K562 (cell line): ENCODE measurements at places on chromosomes 1 and 21.
A peak's percentile ranks its signal among the peaks of the same experiment; 100 is the strongest.

DNA sequence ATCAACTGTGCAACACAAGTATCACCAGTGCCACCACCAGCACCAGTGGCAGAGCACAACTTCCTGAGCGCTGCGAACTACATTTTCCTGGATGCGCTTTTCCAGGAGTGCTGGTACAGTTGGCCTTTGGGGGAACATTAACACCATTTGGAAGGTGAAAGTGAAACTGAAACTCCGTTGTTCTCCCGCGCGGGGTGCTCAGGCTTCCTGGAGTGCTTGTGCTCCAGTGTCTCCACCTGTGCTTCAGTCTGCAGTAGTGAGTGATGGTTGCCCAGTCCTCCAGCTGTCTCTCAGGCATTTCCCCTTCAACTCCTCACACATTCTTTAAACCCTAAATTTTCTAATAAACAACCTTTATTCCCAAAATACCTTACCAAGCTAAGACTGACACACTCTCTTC, 187.8 kb downstream of the LRRIQ3 start:
- H3K36me3 ChIP-seq = no peaks in the 10 kb centered on the region
- no peak for DNase-seq
- H3K4me1 ChIP-seq = no peaks in the 10 kb centered on the region
- H3K27me3 ChIP-seq = no peaks in the 10 kb centered on the region
- H3K4me3 ChIP-seq = no peak overlapping the region

GRCh38 chr1:56451491-56451890, 127.9 kb downstream of the PLPP3 start:
- H3K36me3 ChIP-seq = no peaks in the 10 kb centered on the region
- no peak overlapping the region for H3K4me3 ChIP-seq
- no peaks in the 10 kb centered on the region; the same call in 2 of the 3 replicates for H3K4me1 ChIP-seq
- no peaks in the 10 kb centered on the region; the same call in 1 of the 2 replicates for H3K27me3 ChIP-seq

DNA sequence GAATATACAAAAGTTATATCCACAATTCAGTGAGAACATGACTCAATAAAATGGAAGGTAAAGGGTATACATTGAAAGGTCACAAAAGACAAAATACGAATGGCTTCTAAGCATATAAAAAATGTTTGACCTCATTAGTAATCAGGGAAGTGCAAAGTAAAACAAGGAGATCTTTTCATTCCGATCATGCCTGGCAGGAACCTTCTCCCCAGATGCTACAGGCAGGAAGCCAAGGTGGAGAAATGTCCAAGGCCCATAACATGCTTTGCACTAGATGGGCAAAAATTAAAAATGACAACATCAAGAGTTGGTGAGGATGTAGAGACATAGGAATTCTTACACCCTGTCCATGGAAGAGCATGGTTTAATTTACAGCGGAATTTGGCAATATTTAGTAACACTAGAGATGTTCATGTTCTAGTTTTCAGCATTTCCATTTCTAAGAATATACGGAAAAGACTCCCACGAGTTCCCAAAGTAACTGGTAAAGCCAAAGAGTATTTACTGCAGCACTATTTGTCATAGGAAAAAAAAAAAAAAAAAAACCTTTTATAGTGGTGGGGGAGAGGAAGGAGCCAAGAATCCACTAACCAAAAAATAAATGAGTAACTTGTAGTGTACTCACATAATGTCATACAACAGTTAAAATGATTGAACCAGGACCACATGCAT, 184.5 kb upstream of the KAZN start:
- DNase-seq = no peak
- no peak overlapping the region for H3K4me3 ChIP-seq
- H3K4me1 ChIP-seq = peaks cover 9% of the 10 kb centered on the region; the same call in 2 of the 3 replicates
- no peaks in the 10 kb centered on the region for H3K36me3 ChIP-seq
- no peak overlapping the region for H3K27ac ChIP-seq
- no peaks in the 10 kb centered on the region for H3K27me3 ChIP-seq

DNA sequence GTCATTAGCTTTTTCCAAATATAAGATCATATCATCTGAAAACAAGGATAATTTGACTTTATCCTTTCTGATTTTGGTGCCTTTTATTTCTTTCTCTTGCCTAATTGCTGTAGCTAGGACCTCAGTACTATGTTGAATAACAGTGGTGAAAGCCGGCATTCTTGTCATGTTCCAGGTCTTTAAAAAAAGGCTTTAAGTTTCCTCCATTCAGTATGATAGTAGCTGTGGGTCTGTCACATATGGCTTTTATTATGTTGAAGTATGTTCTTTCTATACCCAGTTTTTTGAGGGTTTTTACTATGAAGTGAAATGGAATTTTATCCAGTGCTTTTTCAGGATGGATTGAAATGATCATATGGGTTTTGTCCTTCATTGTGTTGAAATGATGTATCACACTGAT, 115.8 kb downstream of the DUSP10 start:
- DNase-seq = no peak
- no peaks in the 10 kb centered on the region for H3K36me3 ChIP-seq
- no peak overlapping the region for H3K4me3 ChIP-seq
- no peaks in the 10 kb centered on the region for H3K27me3 ChIP-seq

GRCh38 chr1:1121611-1122077, 5.8 kb upstream of the C1orf159 start:
- H3K27me3 ChIP-seq = peaks cover 65% of the 10 kb centered on the region
- H3K4me1 ChIP-seq = no peaks in the 10 kb centered on the region; the same call in 2 of the 3 replicates
- no peak overlapping the region for H3K4me3 ChIP-seq
- H3K27ac ChIP-seq = no peak overlapping the region
- H3K36me3 ChIP-seq = no peaks in the 10 kb centered on the region

DNA sequence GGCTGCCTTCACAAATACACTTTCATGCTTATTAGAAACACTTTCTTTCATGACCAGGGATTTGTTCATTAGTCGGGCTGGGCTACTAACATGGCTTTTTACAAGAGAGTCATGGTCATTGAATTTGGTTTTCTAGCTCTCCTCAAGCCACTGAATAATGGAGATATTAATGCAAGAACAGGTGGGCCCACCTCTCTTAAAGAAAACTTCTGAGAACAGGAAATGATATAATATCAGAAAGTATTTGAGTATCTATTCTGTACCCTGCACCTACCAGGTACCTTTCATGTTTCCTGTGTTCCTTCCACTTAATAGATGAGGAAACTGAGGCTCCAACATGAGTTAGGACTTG, 90.0 kb downstream of the TRABD2B start:
- no peak overlapping the region for H3K27ac ChIP-seq
- no peaks in the 10 kb centered on the region for H3K36me3 ChIP-seq
- peaks cover 8% of the 10 kb centered on the region; the same call in 1 of the 3 replicates for H3K27me3 ChIP-seq

DNA sequence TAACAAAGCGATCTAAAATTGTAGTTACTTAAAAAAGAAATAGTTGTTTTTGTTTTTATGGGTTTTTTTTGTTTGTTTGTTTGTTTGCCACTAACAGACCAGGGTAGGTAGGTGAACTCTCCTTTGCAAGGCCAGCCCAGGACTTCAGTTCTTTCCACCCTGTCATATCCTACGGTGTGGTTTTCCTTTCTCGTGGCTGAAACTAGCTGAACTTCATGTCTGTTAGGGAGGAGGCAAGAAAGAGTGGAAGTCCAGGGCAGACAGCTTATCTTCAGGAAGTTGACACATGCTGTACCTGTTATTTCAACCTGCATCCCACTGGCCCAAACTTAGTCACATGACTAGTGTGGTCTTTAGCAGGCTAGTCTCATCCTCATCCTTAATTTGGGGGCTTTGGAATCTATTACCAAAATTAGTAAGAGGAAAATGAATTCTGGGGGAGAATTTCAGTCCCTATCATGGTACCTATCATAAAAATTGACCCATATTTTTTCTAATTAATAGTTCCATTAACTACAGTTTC, 62.9 kb upstream of the LRRC7 start:
- H3K36me3 ChIP-seq = no peaks in the 10 kb centered on the region
- H3K4me3 ChIP-seq = no peak overlapping the region
- no peaks in the 10 kb centered on the region for H3K4me1 ChIP-seq

GRCh38 chr1:52352690-52353089, 13.3 kb downstream of the CC2D1B start:
- no peaks in the 10 kb centered on the region for H3K27me3 ChIP-seq
- no peak for DNase-seq
- no peak overlapping the region for H3K4me3 ChIP-seq
- no peaks in the 10 kb centered on the region; the same call in 1 of the 2 replicates for H3K4me1 ChIP-seq
- peaks cover 64% of the 10 kb centered on the region for H3K36me3 ChIP-seq

- no peaks in the 10 kb centered on the region for H3K36me3 ChIP-seq
- no peak for DNase-seq
Observed at GRCh38 chr1:8431784-8432183, 113.9 kb downstream of the SLC45A1 start.

- no peak overlapping the region for H3K27ac ChIP-seq
- no peak overlapping the region for H3K4me3 ChIP-seq
- no peaks in the 10 kb centered on the region for H3K36me3 ChIP-seq
- H3K27me3 ChIP-seq = peaks cover 33% of the 10 kb centered on the region
- no peak for DNase-seq
- peaks cover 14% of the 10 kb centered on the region for H3K4me1 ChIP-seq
Observed at GRCh38 chr1:151720554-151720953, 768 bp upstream of the RIIAD1 start.

DNA sequence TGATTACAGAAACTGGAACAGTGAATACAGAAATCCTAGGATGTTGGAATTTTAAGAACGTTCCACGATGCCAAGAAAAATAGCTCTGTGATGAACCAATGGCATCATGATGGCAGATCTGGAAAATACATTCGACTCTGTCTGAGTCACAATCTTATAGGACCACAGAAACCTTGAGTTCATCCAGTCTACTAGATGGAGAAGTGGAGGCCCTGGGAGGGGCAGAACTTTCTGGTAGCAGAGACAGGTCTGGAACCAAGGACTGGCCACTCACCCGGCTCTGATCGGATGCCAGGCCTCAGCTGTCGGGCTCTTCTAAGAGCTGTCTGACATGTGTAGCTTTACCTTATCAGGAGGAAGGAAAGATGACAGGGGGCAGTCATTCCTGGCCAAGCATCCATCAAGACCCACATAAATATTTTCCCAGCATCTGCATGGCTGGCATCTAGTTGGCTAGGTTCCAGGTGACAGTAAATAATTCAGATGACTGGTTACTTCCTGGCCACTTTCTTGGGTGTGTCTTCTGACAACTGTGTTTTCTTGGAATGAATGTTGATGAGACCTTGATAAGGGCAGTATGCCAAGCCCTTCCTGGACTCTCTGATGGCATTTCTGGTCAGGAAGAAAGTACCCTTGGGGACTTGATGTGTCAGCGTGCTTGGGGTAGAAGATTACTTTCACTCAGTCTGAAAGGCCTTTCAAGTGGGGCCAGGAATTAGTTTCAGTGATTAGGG, 72.6 kb upstream of the TRABD2B start:
- H3K4me3 ChIP-seq = no peak overlapping the region
- DNase-seq = no peak
- H3K27ac ChIP-seq = no peak overlapping the region
- no peaks in the 10 kb centered on the region for H3K4me1 ChIP-seq

- peaks cover 20% of the 10 kb centered on the region for H3K36me3 ChIP-seq
- peaks cover 25% of the 10 kb centered on the region for H3K4me1 ChIP-seq
- no peak for DNase-seq
- H3K4me3 ChIP-seq = peak overlapping the region; percentile 96
- H3K27ac ChIP-seq = peak overlapping the region; percentile 87
- H3K27me3 ChIP-seq = no peaks in the 10 kb centered on the region
Observed at GRCh38 chr1:45522324-45523104, 830 bp upstream of the PRDX1 start.

- no peaks in the 10 kb centered on the region for H3K36me3 ChIP-seq
- H3K27me3 ChIP-seq = peaks cover 10% of the 10 kb centered on the region; the same call in 2 of the 3 replicates
- H3K4me3 ChIP-seq = no peak overlapping the region
- no peak for DNase-seq
- H3K4me1 ChIP-seq = peaks cover 6% of the 10 kb centered on the region
Observed at GRCh38 chr1:219837994-219838294, 90.4 kb downstream of the SLC30A10 start.

DNA sequence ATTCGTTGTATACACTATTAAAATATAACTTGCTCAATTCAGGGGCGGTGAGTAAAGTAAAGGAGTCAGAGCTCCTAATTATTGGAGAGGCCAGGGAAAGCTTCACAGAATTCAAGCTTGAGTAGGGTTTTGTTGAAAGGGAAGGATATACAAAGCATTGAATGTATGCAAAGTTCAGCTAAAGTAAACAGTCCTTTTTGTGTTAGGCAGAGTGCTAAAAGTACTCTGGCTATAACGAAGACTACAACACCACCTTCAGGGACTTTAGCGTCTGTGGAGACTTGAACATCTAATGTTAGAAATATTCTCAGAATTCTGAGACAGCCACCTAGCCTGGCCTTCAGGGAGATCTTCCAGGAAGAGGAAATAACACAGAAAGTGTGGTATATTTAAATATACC, 1.1 kb downstream of the FALEC start:
- H3K27me3 ChIP-seq = no peaks in the 10 kb centered on the region
- H3K36me3 ChIP-seq = peaks cover 19% of the 10 kb centered on the region; the same call in 2 of the 3 replicates
- H3K4me3 ChIP-seq = peak overlapping the region; percentile 43
- DNase-seq = no peak
- peaks cover 28% of the 10 kb centered on the region; the same call in 2 of the 3 replicates for H3K4me1 ChIP-seq
- H3K27ac ChIP-seq = peak overlapping the region; percentile 45

DNA sequence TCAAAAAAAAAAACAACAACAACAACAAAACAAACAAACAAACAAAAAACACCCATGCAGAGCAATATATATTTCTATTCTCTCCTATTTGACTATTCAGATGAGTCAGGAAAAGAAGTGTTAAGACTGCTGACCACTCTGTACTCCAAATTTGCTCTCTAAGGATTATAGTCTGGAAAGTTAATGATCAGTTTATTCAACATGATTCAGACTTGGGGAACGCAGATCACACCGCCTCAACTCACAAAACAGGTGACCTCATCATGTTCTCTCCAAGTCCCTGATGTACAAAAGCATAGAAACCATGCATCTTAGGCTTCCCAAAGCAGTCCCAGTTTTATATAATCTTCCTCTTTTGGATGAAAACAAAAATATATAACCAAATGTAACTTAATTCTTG, 51.9 kb upstream of the PRRC2C start:
- DNase-seq = no peak
- H3K4me3 ChIP-seq = no peak overlapping the region
- H3K36me3 ChIP-seq = no peaks in the 10 kb centered on the region
- peaks cover 2% of the 10 kb centered on the region; the same call in 1 of the 3 replicates for H3K27me3 ChIP-seq

- DNase-seq = no peak
- H3K27me3 ChIP-seq = no peaks in the 10 kb centered on the region
- no peak overlapping the region for H3K27ac ChIP-seq
Observed at GRCh38 chr21:19523746-19524145, 1120.2 kb upstream of the TMPRSS15 start.

- H3K4me1 ChIP-seq = peaks cover 7% of the 10 kb centered on the region
- no peak for DNase-seq
- no peak overlapping the region for H3K27ac ChIP-seq
- no peaks in the 10 kb centered on the region for H3K27me3 ChIP-seq
- no peak overlapping the region for H3K4me3 ChIP-seq
- no peaks in the 10 kb centered on the region for H3K36me3 ChIP-seq
Observed at GRCh38 chr1:219666242-219666641, 53.3 kb upstream of the ZC3H11B start.

- no peak for DNase-seq
- H3K4me3 ChIP-seq = no peak overlapping the region
- H3K4me1 ChIP-seq = no peaks in the 10 kb centered on the region
- H3K27me3 ChIP-seq = no peaks in the 10 kb centered on the region
- no peaks in the 10 kb centered on the region for H3K36me3 ChIP-seq
- H3K27ac ChIP-seq = no peak overlapping the region
Observed at GRCh38 chr1:81543764-81544163, 257.0 kb upstream of the ADGRL2 start.

GRCh38 chr1:165737196-165737595, 31.5 kb downstream of the TMCO1 start:
- peaks cover 66% of the 10 kb centered on the region for H3K36me3 ChIP-seq
- no peaks in the 10 kb centered on the region for H3K27me3 ChIP-seq
- no peak overlapping the region for H3K27ac ChIP-seq
- no peak overlapping the region for H3K4me3 ChIP-seq
- no peak for DNase-seq

GRCh38 chr1:187689129-187689528, 860.4 kb downstream of the PLA2G4A start:
- no peak for DNase-seq
- H3K4me1 ChIP-seq = no peaks in the 10 kb centered on the region
- no peak overlapping the region for H3K4me3 ChIP-seq
